ENCODE measurements at places on chromosomes 2 and 18. TPM values are rescaled to one million over a fixed set of nuclear protein-coding genes. Genes with fewer than 3 reads are reported as not detected.

The SLC4A3 gene
- total RNA-seq, result 9.7 TPM

The RNF103 gene
- 32.4 TPM for total RNA-seq

The MC4R gene
- total RNA-seq, result not detected

The BARD1 gene
- total RNA-seq, result 13.7 TPM

The MBOAT2 gene
- total RNA-seq, result 34.4 TPM

DNA sequence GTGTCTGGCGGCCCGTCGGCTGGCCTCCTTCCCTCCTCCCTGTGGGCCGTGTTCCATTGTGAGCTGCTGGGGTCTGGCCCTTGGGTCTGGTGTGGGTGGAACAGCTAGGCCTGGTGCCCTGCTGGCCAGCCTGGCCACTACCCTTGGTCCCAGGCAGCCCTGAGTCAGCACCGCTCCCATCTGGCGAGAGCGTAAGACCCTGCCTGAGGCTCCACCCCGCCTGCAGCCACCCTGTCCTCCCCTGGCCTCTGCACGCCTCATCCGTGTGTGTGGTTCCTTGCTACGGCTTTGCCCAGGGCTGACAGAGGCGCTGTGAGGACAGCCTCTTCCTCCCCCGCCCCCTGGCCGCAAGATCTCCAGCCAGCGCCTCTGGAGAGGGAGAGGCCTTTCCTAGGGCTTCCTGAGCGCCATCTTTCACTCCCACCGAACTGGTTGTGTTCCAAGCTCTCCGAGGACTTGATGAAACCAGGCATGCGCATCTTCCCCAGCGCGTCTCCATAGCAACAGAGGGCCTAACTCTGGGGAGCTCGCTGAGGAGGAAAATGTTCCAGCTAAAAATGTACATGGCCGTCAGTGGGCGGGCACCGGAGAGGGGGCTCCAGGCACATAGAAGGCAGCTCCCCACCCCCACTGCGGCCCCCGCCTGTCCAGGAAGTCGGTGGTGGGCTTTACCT lies 83.0 kb downstream of the STPG4 start:
- peak; percentile 82 for DNase-seq

The RNU2-63P gene
- 2.7 TPM for total RNA-seq

The REG3G gene
- total RNA-seq, result not detected

The ZRANB3 gene
- total RNA-seq, result 5.9 TPM

The SERPINB10 gene
- not detected for total RNA-seq

GRCh38 chr18:35172009-35172408 lies 68.8 kb upstream of the ZNF397 start:
- DNase-seq, result no peak

DNA sequence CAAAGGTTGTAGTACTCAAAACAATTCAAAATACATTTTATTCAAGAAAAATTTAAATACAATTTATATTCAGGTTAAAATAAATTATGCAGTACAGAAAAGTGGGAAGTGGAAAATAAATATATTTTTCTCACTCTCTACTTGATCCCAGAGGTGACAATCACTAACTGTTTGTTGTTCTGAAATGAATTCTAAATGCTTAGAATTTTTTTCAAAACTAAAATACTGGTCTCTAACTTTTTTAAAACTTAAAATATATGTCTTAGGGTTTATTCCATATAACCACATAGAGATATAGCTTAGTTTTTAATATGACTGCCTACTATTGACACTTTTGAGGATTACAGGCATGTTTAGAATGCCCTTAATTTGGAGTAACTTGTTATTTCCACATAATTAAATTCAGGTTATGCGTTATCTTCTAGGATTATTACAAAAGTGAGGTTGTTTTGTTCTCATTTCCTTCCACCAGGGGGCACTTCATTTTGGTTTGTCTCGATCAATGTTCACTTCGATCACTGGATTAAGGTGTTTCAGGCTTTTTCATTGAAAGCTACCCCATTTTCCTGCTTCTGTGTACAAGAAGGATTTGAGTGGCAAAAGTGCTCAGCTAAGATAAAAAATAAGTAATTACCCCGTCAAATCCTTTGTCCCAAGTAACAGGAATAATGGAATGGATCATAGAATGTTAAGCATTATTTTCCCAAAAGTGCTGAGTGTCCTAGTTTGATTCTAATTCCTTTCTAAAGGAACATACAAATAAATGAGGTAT lies 27.1 kb upstream of the TFPI start:
- DNase-seq, result no peak

The MBD2 gene
- total RNA-seq, result 52.2 TPM

- peak; percentile 67 for DNase-seq
Measured at GRCh38 chr2:120866483-120867140, 130.9 kb downstream of the GLI2 start.

DNA sequence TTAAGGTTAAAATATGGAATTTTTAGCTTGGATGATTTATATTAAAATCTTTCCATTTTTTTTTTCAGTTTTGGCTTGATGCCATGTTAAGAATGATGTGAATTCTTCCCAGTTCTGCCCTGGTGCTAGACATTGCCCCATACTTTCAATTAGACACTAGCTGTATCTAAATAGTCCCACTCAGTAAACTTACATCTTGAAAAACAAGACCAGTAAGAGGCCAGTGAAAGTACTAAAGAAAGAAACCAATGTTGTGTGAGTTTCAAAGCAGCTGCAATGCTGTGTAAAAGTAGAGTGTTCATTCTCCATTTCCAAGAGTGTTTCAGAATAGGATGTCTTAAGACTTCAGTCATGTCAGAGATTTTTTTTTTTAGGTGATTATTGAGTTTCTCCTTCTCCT lies 40.0 kb upstream of the CYBRD1 start:
- DNase-seq, result no peak

The ARHGAP15 gene
- 0.42 TPM for total RNA-seq

DNA sequence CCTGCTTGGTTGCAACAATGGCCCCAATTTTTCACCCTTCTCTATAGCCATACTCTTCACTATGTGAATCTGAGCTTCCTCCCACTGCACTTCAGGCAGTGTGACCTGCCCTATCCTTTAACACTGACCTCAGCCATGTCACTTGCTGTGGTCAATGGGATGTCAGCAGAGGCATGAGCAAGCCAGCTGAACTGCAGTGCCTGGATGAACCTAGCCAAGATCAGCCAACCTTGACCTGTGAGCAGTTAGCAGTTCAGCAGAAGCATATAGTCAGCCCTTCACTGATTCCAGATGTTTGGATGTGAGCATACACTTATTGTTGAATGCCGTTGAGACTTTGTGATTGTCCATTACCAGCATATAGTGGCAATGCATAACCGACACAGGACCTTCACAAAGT lies 63.4 kb upstream of the BOD1L2 start:
- no peak for DNase-seq

- no peak for DNase-seq
Measured at GRCh38 chr2:99216096-99216495, 35.1 kb downstream of the MRPL30 start.

DNA sequence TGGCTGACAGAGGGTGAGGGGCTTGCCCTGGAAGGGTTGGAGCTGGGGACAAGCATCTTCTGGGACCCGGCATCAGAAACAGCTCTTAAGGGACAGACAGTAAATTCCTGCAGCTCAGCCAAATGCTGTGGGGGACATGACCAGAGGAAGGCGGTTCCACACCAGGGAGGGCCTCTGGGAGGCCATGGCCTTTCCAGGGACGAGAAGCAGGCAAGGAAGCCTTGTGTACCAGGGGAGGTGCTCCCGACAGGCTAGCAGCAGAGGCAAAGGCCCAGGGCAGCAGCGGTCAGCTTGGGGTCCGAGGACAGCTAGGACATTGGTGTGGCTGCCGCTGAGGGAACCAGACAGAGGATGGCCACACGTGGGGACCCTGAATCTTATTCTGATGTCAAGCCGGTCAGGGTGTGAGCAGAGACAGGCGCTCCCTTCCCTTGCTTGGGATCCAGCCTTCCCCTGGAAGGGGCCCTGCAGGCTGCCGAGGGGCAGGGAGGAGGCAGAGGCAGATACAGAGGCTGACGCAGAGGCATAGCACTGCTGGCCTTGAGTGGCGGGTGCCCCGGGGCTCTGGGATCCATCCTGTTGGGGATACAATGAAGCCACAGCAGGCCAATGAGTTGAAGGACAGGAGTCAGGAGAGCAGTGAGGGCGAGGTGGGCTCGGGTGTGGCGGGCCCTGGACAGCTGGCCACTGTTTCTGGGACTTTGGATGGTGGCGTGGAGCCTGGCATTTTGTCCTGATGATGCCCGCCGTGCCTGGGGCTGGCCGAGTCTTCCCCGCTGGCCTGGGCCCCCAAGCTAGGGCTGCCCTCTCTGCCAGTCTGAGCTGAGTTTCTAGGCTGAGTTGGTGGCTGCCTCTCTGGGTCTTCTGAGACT lies 64.1 kb upstream of the GPC1 start:
- no peak for DNase-seq

- DNase-seq, result no peak
Measured at GRCh38 chr2:237044281-237044680, 41.4 kb upstream of the COPS8 start.

- no peak for DNase-seq
Measured at GRCh38 chr2:74072565-74072964, 75.1 kb downstream of the BOLA3 start.

The RAB17 gene
- total RNA-seq, result 0.68 TPM

DNA sequence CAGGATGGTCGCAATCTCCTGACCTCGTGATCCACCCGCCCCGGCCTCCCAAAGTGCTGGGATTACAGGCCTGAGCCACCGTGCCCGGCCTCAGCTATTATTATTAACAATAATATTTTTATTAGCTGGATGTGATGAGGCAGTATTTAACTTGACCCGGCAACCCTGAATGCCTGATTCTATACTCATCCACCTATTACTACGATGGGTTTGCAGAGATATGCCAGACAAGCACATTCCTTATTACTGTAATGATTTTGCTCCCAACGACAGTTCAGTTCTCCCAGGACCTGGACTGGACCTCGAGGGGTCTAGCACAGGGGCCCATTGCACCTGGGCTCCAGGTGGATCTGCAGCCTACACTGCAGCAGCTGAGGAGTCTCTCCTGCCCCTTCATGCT lies 32.6 kb downstream of the BMP10 start:
- DNase-seq, result no peak

- no peak for DNase-seq
Measured at GRCh38 chr18:25284861-25285550, 67.0 kb downstream of the ZNF521 start.

GRCh38 chr2:40803900-40804299 lies 352.0 kb upstream of the SLC8A1 start:
- no peak for DNase-seq

DNA sequence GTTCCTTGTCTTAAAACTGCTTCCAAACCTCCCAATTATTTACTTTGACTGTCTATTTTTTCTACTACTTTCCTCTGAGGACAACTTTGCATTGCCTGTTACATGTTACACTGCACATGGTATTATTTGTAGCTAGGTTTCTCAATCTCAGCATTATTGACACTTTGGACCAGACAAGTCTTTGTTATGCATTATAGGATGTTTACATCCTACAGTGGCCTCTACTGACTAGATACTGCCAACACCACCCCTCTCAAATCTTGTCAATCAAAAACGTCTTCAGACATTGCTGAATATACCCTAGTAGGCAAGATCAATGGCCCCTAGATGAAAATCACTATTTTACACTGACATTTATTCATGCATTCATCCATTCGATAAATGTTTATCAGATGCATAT lies 129.6 kb upstream of the DNAJC10 start:
- no peak for DNase-seq

Measured in chondrocyte (in vitro differentiated cells).